ENCODE measurements at places on chromosomes 3 and 15. TPM values are rescaled to one million over a fixed set of nuclear protein-coding genes. Genes with fewer than 3 reads are reported as not detected.

DNA sequence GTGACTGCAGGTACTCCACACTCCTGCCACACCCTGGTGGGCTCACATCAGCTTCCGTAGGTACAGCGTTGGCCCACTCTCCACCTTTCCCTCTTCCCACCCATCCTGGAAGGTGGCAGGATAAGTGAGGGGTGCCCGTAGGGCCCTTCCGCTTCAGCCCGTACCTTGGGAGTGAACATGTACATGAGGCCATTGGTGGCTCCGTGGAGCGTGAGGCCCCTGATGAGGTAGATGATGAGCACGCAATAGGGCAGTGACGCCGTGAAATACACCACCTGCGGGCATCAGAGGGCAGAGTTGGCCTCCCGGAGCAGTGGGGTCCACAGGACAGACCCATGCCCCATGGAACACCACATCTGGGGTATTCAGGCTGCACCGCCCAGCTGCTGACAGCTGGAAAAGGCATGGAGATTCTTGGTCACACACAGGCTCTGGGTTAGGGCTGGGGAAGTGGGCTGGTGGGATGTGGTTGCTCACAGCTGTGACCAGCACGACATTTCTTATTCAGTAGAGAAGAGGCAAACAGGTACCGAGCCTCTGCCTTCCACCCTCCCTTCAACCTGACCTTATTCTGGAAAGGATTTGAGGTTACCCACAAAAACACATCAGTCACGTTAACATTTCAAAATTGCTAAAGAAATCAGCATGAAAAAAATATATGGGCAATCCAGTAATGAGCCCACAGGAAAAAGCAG, 23.8 kb downstream of the SLC6A20 start:
- H3K4me3 ChIP-seq = no peak overlapping the region
- H3K36me3 ChIP-seq = no peaks in the 10 kb centered on the region
- DNase-seq = no peak
- no peaks in the 10 kb centered on the region for H3K27me3 ChIP-seq

Gene PCOLCE2
- total RNA-seq = 32.5 TPM

GRCh38 chr3:186286114-186286513, 75.9 kb downstream of the DGKG start:
- H3K36me3 ChIP-seq = no peaks in the 10 kb centered on the region
- H3K4me1 ChIP-seq = no peaks in the 10 kb centered on the region
- H3K4me3 ChIP-seq = no peak overlapping the region

Gene VWA5B2
- not detected for total RNA-seq

DNA sequence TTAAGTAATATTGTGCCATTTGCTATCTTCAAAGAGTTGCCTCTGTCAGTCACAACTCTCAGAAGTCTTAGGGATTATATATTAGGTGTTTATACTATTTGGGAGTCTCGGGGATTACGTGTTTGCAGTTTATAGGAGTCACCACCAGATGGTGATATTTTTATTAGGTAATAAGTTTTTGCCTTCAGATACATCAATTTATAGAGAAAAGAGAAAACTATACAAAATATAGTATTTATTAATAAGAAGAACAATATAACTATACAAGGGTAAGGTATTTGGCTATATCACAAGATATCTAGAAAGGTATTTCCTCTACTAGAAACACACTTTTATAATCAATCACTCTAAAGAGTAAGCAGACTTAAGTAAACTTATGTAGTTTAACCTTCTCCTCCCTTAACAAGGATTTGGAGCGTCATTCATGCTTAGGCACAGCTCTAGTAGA, 10.7 kb upstream of the DHX36 start:
- peak; percentile 41 for DNase-seq
- no peaks in the 10 kb centered on the region for H3K36me3 ChIP-seq
- H3K27me3 ChIP-seq = no peaks in the 10 kb centered on the region

Gene CDCP1
- 0.12 TPM for total RNA-seq

Measured in neural progenitor cell (in vitro differentiated cells).